ENCODE measurements at places on chromosomes 1 and 21. TPM values are rescaled to one million over a fixed set of nuclear protein-coding genes. Genes with fewer than 3 reads are reported as not detected.

- peak; percentile 58 for DNase-seq
Measured at GRCh38 chr1:230849451-230850224, 18.7 kb downstream of the C1orf198 start.

DNA sequence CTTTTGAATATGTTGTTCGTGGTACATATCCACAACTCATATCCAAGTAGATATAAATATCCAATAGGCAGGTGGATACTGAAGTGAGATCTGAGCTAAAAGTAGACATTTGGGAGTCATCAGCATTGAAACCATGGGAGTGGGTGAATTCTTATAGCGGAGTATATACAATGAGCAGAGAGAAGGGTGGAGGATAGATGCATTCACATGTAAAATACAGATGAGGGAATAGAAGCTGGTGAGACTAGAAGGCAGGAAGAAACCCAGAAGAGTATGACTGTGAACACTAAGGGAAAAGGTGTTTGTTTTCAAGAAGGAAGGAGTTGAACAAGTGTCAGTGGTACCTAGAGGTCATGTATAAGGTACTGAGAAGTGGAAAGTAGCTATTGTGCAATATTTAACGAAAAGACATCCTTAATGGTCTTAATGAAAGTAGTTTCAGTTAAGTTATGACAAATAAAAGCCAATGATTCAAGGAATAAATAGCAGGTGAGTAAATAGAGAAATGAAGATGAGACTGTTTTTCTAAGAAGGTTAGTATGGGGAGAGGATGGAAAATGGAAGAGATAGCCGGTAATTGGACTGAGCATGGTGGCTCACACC is 181.6 kb upstream of the CACYBP start:
- DNase-seq, result no peak

DNA sequence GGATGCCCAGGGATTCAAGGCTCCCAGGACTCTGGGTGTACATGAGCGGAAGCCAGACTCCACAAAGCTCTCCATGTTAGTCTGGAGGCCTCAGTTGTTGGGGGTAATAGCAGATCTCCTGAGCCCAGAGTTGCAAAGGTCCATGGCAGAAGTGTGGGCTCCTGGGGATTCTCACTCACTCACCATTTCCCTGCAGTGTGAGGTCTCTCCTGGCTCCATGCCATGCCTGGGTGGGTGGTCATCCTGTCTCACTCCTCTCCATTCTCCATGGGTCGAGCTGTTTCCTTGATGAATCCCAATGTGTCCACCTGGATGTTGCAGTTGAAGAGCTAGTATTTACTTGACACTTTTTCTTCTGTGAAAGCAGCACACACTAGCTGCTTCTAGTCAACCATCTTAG is 156.8 kb upstream of the LRRC7 start:
- no peak for DNase-seq

DNA sequence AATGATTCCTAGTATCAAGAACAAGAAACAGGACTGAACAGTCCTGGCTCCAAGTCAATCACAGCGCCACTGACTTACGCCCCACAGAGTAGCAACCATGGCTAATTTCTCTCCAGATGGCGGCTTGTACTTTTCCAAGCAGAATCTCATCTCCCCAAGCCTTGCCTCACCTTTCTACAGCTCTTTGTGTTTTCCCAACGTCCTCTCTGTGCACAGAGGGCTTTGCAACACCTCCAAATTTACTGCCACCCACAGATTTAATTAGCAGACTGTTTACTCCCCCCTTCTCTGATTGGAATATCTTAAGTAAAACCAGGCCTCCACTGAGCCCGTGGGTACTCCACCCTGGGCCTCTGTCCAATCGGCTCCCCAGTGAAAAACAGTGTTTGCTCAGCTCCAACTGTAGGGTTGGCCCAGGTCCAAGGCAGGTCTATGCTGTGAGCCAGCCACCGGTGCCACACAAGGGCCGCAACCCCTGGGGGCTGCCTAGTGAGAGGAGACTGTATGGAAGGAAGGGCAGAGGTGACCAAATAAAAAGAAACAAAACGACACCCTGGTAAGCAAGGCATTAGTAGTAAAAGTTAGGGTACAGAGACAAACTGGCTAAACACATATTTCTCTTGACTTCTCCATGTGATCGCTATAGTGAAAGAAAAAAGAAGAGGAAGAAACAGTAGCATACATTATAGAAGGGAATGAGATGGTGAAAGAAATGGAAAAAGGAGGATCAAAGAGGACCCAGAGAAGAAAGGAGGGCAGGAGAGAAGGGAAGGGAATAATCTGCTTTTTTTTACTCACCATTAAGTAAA is 128.4 kb upstream of the SOD1 start:
- no peak for DNase-seq

The SPRR3 gene
- total RNA-seq, result not detected

The RNPC3 gene
- total RNA-seq, result 17.7 TPM

The ARTN gene
- 0.88 TPM for total RNA-seq

- DNase-seq, result peak; percentile 84
Measured at GRCh38 chr1:21335750-21336224, 45.5 kb upstream of the ECE1 start.

The MPZ gene
- total RNA-seq, result 3.9 TPM

DNA sequence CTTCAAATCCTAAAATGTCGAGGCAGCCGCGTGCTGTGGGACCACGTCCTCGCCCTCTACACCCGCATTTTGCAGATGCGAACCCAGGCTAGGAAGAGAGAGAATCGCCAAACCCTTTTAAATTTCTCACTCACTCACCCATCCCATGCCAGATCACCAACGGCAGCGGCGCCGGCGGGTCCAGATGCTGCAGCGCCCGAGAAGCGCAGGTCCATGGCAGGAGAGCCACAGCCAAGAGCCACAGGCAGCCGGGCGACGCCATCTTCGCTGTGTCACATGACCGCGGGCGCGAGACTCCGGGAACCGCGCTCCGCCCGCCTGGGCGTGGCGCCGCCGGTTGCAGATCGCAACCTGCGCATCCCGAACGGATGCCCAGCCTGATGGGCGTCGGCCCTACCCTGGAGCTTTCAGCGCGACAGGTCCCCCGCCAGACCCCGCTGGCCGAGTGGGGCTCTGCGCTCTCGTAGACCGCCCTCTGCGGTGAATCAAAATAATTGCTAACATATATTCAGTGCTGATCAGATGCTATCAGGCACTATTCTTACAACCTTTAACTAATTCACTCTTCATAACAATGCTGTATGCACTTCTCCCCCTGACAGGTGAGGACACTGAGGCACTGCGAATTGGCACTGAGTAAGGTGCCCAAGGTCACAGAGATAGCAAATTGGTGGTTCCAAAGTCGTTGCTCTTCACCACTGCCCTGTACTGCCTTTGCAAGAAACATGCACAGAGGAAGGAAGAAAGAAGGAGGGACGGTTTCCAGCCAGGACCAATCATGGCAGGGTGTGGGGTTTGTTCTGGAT is at the start of gene PPT1:
TSS of gene PPT1 (minus strand) at position 276 of the 806 bp plus-strand sequence. CDS start at position 262, 14 bp downstream.
- DNase-seq, result peak; percentile 63

GRCh38 chr1:161885759-161886158 is 119.6 kb downstream of the ATF6 start:
- no peak for DNase-seq

DNA sequence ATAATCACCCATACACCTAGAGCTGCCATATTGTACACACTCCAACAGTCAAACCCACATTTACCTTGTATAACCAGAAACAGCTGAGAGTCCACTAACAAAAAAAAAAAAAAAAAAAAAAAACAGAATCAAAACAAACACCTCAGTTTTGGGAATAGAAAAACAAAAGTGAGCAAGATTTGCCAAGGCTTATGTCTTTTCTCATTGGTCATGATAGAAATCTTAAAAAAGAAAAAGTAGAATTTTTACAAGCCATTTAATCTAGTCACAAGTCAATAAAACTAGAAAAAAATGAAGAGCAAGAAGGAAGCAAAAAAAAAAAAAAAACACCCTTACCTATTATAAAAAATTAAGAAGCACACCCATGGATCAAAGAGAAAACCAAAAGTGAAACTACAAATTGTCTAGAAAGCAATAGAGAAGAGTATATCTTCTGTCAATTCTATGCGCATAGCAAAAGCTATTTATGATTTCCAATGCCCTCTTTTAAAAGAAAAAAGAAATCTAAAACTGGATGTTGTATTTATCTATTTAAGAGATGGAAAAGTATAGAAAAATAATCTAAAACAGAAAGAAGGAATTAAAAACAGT is 113.2 kb upstream of the GALNT2 start:
- DNase-seq, result no peak

DNA sequence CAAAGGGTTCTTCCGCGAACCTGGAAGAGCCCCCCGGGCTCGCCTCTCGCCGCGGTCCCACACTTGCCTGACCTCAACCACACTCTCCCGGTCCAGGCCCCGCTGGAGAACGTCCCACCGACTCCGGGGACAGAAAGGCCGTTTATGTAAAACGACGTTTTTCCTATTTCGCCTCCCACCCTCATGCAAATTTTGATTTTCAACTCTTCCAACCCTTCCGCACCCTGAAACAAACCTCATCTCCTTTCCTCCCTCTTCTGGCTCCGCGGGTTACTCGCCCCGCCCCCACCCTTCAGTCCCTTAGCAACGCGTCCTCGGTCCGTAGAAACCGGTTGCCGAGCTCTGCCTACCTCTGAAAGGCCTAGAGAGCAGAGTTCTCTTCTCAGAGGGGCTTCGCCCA is at the start of gene C1orf141:
TSS of gene C1orf141 (minus strand) at position 276 of the 400 bp plus-strand sequence. CDS start 7,730 bp downstream, outside the sequence.
- DNase-seq, result no peak

The AKR1A1 gene
- 79.2 TPM for total RNA-seq

DNA sequence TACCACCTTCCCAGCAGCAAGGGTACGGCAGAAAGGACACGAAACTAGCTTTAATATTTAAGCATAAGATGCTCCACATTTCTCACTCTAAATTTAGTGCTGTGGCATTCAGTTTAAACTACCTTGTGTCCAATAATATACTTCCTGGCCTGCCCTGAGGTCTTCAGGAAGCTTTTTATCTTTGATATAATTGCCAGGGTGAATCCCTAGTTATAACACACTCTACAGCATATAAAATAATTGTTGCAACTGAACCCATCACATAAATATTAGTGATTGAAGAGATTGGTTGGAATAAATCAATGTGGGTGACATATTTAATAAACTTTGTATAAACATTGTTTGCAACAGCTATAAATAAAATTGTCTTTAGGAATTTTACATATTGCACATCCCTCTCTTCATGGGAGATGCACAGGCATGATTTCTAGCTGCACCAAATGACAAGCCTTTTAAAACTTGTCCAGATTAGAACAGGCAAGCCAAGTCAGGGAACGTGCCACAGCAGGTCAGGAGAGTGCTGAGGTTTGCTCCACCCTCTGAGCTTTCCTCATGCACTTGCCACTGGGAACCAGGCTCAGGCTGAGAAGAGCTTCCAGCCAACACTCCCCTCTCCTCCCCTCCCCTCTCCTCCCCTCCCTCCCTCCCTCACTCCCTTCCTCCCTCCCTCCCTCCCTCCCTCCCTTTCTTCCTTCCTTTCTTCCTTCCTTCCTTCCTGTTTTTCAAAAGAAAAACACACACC is 623.2 kb upstream of the PKN2 start:
- peak; percentile 64 for DNase-seq

DNA sequence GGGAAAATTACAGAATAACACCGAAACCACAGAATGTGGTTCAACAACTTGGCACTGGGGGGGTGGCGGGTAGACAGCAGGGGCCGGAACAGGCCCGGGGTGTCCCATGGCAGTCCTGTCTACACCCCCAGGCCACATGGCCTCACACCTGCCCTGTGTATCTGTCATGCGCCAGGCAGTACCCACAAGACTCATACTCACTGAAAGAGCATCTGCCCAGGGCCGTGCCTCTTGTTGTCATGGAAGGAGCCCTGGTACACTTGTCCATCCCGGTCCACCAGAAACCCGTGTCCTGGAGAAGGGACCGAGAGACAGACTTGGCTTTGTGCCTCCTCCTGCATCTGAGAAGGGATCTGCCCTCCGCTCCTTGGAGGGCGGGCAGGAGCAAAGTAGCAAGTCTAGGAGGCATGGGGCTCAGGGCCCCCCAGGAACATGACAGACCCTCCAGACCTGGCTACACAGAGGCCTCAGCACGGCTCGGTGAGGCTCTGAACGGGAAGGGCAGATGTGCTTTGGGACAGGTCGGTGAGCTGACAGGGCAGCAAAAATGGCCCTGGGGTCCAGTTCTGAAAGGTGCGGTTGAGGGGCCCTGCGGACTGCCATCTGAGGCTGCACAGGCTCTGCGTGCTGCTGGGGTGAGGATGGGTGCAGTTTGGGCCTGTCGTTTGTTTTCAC is 5.6 kb downstream of the MORN1 start:
- DNase-seq, result peak; percentile 80

The FCGR1A gene
- total RNA-seq, result 0.59 TPM

- peak; percentile 82 for DNase-seq
Measured at GRCh38 chr1:229230893-229231753, 39.8 kb upstream of the RAB4A start.

The KIRREL1 gene
- 11.6 TPM for total RNA-seq

DNA sequence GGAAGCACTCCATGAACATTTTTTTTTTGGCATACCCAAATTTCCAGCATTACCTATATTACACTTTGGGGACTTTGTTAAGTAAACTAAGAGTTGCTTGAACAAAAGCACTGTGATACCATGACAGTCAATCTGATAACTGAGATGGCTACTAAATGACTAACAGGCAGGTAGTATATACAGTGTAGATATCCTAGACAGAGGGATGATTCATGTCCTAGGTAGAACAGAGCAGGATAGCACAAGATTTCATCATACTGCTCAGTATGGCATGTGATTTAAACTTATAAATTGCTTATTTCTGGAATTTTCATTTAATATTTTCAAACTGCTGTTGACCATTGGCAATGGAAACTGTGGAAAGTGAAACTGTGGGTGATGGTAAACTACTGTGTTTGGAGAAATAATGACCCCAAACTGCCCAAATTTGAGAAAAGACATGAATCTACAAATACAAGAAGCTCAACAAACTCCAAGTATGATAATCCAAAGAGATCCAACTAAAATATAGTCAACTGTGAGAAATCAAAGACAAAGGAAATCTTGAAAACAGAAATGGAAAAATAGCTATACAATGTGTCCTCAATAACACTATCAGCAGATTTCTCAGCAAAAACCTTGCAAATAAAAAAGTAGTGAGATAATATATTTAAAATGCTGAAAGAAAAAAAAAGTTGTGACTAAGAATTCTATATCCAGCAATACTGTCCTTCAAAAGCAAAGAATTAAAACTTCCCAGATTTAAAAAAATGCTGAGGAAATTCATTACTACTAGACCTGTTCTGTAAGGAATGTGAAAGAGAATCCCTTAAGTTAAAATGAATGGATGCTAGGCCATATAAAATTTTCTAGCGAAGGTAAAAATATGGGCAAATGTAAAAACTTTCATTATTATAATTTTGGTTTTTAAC is 410.4 kb downstream of the DUSP10 start:
- DNase-seq, result no peak

DNA sequence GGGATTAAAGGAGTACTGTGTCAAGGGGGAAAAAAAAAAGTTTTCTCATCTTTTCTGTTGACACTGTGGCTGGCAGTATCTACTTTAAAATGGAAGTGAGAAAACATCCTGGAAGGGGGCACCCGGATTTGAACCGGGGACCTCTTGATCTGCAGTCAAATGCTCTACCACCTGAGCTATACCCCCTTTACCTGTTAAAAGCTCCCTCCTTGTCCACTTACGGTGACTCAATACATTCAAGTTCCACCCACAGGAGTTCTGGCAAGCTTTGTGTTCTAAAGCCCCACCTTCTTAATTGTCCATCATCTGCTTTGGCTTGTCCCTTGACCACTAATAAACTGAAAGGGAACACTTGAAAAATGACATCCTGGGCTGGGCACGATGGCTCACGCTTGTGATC is 68.2 kb downstream of the FNBP1L start:
- DNase-seq, result no peak

Data from lower leg skin (tissue), 4 donors.